ENCODE measurements at places on chromosomes 2 and 18.

- no peak for DNase-seq
Measured at GRCh38 chr2:32874931-32875330, 71.8 kb upstream of the LTBP1 start.

GRCh38 chr2:168758970-168759820 is 43.2 kb upstream of the NOSTRIN start:
- DNase-seq = peak; percentile 58

DNA sequence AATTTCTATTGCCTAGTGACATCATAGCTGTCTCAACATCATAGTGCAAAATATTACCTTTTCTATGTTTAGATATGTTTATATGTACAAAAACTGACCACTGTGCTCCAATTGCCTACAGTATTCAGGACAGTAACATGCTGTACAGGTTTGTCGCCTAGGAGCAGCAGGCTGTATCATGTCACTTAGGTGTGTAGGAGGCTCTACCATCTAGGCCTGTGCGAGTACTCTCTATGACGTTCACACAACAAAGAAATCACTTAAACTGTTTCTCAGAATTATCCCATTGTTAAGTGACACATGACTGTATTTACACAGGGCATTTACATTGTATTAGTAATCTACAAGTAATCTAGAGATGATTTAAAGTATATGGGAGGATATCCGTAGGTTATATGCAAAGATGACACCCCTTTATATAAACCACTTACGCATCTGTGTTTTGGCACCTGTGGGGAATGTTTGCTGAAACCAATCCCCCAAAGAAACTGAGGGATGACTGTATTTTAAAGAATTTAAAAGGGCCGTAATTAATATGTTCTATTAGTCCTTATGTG is 24.7 kb downstream of the IL1R2 start:
- DNase-seq = no peak

DNA sequence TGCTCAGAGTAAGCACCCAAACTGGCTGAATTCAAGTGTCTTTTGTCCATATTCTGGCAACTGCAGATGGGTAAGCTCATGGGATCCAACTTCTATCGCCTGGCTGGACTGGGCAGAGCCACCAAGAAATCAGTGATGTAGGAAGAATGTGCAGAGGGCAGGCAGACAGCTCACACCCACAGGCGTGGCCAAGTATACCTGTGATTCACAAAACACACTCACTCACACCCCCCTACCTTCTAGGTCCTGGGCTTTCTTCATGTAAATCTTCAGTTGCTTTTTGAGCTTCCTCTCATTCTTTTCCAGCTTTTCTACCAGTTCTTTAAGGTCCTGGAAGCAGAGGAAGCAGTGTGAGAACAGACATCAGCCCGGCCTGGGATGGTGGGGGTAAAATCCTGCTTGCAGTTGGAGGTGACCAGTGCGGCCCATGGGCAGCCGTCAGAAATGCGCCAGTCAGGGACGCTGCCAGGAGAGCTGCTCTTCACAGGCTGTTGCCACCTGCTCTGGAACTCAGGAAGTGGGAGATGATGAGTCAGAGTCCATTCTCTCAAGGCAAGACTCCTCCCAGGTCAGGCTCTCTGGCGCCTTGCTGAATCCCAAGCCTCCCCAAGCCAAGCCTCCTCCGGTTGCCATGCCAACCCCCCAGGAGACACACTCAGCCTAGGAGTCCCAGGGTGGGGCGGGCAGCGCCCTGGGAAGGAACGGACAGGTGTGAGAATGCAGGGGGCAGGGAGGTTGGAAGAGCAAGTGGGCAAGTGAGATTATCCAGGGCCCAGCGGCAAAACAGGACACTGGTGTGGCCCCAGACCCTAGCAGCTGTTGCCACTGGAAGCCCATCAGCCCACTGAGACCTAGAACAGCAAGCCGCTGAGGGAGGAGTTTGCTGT is 36.2 kb upstream of the ACAA2 start:
- no peak for DNase-seq

GRCh38 chr2:241237047-241237446 is 48.6 kb downstream of the ANO7 start:
- DNase-seq = no peak

DNA sequence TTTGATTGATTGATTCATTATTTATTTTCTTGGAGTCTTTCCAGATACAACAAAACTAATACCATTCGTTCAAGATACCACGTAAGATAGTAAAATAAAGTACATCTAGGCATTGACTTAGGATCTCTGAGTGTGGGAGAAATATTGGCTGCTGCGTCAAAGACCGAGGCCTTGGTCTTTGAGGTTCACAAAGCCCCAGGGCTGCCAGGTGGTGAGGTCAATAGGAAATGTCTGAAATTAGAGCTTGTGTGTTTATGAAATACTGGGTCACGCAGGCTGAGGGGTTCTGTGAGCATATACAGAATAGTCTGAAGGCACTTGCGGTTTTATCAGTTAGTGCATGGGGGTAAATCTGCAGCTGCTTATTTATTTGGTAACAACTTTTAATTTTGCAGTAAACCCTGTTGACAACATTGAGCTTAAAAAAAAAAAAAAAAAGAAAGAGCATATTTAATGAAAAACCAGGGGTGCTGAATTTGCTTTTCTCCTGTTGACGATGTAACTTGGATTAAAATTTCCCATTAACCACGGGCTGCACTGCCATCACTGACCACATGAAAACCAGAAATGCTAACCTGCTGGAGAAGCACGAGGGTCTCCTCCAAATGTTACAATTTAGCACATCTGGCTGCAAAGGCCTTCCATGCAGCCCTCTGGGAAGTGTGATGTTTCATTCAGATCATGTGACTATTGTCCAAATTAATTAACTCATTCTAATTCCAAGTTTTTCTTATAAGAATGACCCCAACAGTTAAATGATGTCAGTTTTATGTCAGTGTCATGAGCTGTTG is 27.1 kb upstream of the SERPINB12 start:
- no peak for DNase-seq

- DNase-seq = no peak
Measured at GRCh38 chr2:213166109-213166508, 14.7 kb upstream of the IKZF2 start.

GRCh38 chr2:148592791-148593190 is 51.8 kb upstream of the EPC2 start:
- DNase-seq = no peak

DNA sequence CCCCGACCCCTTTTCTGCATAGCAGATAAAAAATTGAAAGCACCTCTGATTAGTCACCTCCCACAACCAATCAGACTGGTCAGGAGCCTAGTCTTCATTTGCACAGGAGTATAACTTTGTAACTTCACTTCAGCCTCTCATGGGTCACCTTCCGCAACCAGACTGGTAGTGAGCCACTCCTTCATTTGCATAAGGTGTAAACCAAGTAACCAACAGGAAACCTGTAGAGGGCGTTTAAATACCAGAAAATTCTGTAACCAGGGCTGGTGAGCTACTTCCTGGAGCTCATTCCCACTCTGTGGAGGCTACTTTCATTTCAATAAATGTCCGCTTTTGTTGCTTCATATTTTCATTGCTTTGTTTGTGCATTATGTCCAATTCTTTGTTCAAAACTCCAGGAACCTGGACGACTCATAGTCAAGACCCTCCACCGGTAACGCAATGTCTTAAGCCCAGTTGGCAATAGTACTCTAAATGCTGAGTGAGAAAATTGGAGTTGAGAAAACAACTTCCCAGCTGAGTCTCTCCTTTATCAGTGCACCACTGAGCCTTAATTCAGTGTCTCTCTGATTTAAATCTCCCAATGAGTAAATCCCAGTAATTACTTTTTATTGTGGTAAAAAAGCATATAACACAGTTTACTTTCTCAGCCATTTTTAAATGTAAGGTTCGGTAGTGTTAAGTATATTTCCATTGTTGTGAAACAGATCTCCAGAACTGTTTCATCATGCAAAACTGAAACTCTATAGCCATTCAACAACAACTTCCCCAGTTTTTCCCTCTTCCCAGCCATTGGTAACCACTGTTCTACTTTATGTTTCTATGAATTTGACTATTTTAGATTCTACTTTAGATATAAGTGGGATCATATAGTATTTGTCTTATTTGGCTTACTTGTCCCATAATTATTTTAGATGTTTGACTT is 392.7 kb upstream of the SLC8A1 start:
- DNase-seq = peak; percentile 19

DNA sequence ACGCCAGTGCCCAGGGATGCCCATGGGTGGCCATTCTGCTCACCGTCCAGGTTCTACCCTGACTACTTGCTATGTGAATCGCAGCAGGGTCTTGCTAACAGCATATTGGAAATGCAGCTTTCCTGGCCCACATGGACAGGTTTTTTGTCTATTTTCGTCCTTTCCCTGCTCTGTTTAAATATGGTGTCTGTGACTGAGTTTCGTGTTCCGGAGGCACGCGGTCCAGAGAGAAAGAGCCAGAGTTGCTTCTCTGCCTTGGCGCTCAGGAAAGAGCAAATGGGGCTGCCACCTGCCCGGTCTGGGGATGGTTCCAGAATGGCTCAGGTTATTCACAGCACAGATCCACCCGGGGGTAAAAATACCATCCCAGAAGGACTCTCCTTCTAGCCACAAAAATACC is 456.2 kb downstream of the BCL11A start:
- DNase-seq = no peak

DNA sequence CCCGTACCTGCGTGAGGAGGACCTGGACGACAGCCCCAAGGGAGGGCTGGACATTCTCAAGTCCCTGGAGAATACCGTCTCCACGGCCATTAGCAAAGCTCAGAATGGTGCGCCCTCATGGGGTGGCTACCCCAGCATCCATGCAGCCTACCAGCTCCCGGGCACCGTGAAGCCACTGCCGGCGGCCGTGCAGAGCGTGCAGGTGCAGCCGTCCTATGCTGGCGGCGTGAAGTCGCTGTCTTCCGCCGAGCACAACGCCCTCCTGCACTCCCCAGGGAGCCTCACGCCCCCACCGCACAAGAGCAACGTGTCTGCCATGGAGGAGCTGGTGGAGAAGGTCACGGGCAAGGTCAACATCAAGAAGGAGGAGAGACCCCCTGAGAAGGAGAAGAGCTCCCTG is 76.4 kb downstream of the TSHZ1 start:
- DNase-seq = no peak

GRCh38 chr2:37471994-37472393 is 127.6 kb downstream of the QPCT start:
- no peak for DNase-seq

- DNase-seq = no peak
Measured at GRCh38 chr18:50183556-50183955, 11.4 kb downstream of the MYO5B start.

GRCh38 chr2:195404651-195405050 is 252.4 kb upstream of the SLC39A10 start:
- DNase-seq = no peak

- DNase-seq = no peak
Measured at GRCh38 chr18:57957210-57957609, 86.8 kb upstream of the NEDD4L start.

DNA sequence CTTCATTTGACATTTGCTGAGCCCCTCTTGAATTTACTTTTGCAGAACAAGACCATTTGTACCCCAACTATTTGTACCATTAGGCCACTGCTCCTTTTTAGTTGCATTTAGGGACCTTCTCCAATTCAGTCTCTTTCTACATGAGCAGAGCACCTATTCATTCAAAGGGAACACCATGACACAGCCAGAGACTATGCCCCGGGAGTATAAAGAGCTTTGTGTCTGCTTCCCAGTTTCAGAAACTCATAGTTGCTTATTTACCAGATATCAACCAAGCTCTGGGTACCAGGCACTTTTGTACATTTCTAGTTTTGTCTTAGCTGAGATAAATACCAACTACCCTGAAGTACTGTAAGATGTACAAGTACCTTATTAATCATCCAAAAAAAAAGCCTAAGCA is 269.1 kb upstream of the SIX3 start:
- DNase-seq = no peak

DNA sequence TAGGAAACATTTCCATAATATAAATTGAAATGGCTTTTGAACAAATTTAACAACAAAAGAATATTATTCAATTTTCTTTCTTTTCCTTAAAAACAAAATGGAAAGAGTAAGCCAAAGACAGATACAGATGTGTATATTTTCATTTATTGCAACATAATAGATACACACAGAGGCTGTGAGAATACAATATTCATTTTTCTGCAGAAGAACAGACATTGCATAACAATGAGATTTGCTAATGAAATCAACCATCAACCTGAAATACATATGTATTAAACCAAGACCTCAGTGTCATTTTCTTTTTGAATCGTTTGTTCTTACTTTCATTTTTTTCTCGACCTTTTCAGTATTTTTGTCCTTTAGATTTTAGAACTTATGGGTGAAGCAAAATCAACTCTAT is 95.1 kb downstream of the BAZ2B start:
- no peak for DNase-seq

DNA sequence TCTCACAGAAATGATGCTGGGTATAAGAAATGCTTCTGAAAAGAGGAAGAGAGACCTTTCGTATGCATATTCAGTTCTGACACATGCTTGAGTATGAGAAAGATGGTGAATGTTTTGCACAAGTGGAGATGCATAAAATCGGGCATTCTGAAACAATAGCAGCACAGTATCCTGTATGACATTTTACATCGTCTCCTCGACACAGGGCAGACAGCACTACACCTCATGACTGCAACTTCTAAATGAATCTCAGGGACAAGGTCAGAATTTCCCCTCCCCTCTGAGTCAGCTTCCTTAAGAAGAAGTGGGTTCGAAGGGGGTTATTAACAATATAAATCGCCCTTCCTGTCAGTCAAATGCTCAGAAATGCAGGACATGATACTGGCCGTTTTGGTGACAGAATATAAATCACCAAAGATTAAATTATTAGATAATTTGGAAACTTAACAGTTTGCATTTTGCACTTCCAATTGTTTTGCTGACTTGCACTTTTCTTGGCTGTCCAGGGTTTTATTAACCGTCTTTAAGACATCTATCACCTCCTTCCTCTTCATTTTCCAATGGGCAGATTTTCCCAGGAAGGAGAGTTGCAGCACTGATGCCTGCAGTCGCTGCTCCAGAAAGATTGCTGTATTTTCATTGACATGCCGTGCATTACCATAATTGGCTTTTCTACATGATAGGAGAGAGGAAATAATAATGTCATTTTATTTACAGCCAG is 57.2 kb downstream of the TSHZ1 start:
- DNase-seq = no peak

DNA sequence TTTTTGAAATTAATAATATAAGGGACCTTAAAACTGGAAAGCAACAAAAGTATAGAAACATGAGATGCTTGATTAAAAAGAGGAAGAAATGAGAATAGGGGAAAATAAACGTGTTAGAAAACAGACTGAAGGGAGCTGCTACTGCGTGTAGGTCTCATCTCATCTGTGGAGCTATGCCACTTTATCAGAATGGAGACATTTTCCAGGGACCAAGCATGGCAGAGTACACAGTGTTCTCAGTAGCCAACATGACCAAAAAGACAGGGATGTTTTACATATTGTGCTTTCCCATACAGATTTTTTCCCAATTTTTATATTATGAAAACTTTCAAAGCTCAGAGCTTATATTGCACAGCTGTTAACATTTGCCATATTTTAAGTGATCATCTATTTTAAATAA is 23.1 kb downstream of the CEP192 start:
- no peak for DNase-seq

DNA sequence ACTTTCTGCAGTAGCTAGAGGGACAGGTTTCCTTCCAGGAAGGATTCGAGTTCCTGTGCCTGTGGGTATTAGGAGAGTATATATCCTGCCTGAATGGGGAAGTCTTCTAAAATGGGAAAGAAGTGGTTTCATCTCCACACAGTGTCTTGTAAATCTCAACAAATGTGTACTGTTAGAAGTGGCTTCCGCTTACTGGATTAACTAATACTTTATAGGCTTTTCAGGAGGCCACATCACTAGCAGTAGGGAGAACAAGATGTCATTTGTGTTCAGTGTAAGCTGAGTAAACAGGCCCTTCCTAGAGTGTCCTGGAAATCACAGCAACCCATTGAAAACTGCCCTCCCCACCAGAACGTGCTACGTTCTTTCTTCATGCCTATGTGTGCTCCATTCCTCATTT is 12.5 kb upstream of the POLR1B start:
- no peak for DNase-seq

Measured in D341Med (cell line).